Stimulated activated CD8-positive, alpha-beta memory T cell treated with anti-CD3 and anti-CD28 coated beads, Interleukin-15, amount 100 ng/mL, for 48 hours (primary cell): ENCODE measurements at places on chromosomes 3 and 15.

GRCh38 chr3:119570229-119570628 lies 9.1 kb upstream of the ADPRH start:
- no peak for DNase-seq

GRCh38 chr15:72472992-72473610 lies 1.0 kb upstream of the ARIH1 start:
- no peak for DNase-seq

GRCh38 chr3:31469385-31469784 lies 63.3 kb upstream of the STT3B start:
- no peak for DNase-seq

DNA sequence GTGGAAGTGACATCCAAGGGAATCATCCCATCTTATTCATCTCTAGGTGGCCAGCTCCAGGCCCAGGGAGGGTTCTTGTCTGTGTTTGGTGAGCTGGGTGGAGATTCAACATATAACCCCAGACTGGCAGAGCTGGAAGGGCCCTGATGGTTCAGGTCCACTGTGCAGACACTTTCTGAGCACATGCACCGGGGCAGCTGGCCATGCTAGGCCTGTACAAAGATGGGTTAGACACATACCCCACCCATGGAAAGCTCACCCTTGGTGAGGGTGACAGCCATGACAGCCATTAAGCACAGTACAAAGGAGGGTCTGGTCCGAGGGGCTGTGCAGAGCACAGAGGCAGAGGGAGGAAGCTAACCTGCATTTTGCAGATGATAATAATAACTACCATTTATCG lies 100.4 kb downstream of the CORO2B start:
- DNase-seq: no peak

GRCh38 chr3:177596248-177596815 lies 399.1 kb upstream of the TBL1XR1 start:
- DNase-seq: no peak

- no peak for DNase-seq
Measured at GRCh38 chr3:53163444-53164387, 2.7 kb downstream of the PRKCD start.

DNA sequence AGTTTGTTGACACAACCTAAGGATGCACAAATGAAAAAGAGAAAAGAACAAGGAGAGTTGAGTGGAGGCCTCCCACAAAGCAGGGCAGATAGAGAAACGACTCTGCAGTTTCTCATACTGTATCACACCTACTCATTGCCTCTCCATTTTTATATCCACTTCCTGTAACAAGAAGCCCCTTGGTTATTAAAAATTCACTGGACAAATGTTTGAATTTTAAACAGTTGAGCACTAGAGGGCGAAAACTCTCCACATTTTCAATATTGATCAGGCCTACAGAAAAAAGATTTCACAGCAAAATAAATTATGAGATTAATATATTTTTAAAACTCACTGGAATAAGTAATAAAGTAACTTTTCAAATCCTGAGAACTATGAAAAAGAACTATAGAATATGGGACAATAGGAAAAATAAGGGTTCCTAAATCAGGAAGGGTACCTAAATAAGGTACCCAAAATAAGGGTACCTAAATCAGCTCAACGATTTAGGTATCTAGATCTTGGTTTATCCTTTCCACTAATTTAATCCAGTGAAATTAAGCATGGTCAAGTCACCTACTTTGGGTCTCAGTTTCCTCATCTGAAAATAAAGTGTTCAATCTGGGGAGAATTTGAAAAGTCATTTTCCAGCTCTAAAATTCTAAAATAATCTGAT lies 47.0 kb upstream of the PPIB start:
- DNase-seq: no peak

DNA sequence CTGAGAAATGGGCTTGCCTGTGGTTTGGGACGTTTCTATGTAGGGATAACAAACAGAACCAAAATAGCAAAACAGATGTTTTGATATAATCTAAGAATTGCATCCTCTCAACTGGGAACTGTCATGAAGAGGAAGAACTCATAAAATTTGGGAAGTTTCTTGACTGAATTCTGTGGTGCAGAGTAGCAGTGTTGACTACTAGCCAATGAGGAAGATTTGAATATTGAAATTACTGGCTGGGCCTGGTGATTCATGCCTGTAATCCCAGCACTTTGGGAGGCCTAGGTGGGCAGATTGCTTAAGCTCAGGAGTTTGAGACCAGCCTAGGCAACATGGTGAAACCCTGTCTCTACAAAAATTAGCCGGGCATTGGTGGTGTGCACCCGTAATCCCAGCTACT lies 42.2 kb downstream of the ZNF609 start:
- no peak for DNase-seq

DNA sequence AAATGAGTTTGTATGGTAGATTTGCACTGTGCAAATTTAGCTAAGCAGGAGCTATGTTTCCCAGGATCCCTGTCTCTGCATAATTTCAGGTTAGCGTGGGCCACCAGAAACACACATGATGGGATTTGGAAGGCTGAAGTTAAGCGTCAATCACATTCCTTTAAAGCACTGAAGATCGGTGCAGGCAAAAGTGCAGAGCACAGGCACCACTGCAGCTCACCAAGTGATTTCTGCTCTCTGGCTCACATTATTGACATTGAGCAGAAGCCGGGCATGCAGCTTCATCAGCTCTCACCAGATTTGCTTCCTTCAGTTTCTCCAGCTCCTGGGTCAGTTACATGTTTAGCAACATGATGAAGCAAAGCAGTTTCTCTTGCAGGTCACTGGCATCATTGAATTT lies 256.4 kb upstream of the TGFBR2 start:
- no peak for DNase-seq

DNA sequence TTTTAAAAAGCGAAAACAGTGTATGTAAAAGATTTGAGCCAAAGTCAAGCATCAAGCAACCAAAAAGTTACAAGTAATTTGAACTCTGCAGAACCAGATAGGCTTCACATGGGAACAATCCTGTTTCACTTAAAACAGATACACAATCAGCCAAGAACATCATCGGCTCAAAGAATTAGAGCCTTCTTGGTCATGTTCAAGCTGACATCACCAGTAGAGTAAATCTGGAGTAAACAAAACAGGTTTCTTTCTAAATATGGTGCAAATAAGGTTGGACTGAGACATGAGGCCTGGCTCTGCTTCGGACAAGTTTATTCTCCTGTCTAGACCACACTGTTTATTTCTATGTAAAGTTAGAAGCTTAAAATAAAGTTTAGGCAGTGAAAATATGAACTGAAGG lies 116.0 kb downstream of the GMNC start:
- no peak for DNase-seq

DNA sequence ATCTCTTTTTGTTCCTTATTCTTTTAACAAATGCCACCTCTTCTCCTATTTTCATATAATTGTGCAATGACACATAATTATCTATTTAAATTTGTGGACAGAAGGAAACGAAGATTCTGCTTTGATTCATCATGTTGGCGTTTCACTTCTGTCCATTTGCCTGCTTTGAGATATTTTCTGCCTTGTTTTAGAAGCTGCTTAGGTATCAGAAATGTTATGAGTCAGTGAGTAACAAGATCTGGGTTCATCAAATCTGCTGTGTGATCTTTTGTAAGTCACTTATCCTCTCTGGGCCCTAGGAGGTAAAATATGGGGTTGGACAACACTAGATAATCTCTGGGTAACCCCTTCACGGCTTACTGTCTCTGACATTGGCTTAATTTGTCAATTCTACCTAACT lies 7.3 kb upstream of the MINDY4B start:
- no peak for DNase-seq

DNA sequence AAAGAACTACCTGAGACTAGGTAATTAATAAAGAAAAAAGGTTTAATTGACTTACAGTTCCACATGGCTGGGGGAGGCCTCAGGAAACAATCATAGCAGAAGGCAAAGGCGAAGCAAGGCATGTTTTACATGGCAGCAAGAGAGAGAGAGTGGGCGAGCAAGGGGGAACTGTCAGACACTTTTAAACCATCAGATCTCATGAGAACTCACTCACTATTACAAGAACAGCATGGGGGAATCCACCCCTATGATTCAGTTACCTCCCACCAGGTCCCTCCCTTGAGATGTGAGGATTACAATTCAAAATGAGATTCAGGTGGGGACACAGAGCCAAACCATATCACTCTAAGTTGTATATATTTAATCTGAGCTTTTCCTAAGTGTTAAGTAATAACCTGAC lies 79.0 kb upstream of the MLF1 start:
- DNase-seq: no peak

GRCh38 chr3:132183811-132184210 lies 133.4 kb upstream of the ACP3 start:
- no peak for DNase-seq

DNA sequence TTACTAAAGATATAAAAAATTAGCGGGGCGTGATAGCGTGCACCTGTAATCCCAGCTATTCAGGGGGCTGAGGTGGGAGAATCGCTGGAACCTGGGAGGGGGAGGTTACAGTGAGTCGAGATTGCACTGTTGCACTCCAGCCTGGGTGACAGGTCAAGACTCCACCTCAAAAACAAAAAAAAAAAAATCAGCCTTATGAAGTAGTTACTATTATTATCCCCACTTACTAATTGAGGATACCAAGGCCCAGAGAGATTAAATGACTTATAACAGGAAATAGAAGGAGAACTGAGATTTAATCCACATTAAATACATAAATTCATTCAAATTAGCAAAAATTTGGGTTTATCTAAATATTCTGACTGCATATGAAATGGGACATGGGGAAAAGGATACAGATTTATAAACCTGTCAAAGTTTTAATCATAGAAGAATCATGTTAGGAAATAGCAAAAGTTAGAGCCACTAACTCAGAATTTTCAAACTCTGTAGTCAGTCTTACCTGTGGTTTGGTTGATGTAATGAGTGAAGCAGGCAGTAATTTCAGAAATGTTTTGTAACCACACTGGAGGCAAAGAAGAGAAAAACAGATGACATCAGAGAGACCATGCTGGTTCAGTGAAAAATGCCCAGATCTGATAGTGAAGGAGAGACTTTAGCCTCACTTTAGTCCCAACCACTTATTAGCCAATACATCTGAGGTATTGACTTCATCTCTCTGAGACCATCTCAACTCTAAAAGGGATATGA lies 25.0 kb upstream of the ACAP2 start:
- no peak for DNase-seq

GRCh38 chr3:27147215-27147614 lies 222.0 kb downstream of the NEK10 start:
- DNase-seq: no peak

GRCh38 chr3:48016301-48016973 lies at the start of gene MAP4:
TSS of gene MAP4 (minus strand) at chr3:48016416. CDS start at chr3:47998860, 17,556 bp downstream.
- DNase-seq: no peak

DNA sequence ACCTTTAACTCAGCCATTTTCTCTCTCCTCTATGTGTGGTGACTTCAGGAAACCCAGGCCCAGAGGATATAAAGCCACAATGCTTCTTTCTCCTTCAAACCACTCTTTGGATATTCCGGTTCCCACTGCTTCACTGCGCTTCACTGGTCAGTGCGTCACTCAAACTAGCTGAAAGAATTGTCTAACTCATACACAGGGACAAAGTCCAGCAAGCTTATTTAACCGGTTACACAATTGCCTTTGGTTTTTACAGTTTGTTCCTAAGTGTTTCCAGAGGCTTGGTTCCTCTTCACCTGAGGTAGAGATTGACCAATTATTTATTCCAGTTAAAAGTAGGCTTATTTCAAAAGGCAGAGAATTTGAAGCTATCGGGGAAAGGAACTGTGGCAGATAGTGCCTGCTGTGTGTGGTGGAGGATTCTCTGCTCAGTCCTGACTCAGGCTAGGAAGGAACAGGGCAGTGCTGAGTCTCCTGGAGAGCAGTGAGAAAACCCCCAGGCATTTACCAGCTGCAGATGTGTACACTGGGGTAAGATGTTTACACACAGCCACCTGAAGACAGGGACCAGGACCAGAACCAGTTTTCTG lies at the start of gene HGD:
Gene HGD, minus strand, starts transcription at position 145 of the 587 bp plus-strand sequence. Its CDS starts 128 bp downstream, at position 17.
- no peak for DNase-seq

- no peak for DNase-seq
Measured at GRCh38 chr15:94370936-94371285, 139.6 kb downstream of the MCTP2 start.

GRCh38 chr3:177122183-177122856 lies 75.0 kb downstream of the TBL1XR1 start:
- DNase-seq: no peak

GRCh38 chr15:89482139-89482538 lies 14.2 kb downstream of the RHCG start:
- DNase-seq: no peak

GRCh38 chr15:93035092-93035915 lies 53.7 kb downstream of the RGMA start:
- DNase-seq: no peak

- DNase-seq: no peak
Measured at GRCh38 chr3:48344867-48345507, 11.5 kb upstream of the SPINK8 start.

GRCh38 chr15:51692154-51692553 lies 10.9 kb downstream of the SCG3 start:
- no peak for DNase-seq

GRCh38 chr3:33042668-33043067 lies 54.3 kb downstream of the GLB1 start:
- DNase-seq: no peak
